ENCODE measurements at places on chromosomes 1 and 21.

DNA sequence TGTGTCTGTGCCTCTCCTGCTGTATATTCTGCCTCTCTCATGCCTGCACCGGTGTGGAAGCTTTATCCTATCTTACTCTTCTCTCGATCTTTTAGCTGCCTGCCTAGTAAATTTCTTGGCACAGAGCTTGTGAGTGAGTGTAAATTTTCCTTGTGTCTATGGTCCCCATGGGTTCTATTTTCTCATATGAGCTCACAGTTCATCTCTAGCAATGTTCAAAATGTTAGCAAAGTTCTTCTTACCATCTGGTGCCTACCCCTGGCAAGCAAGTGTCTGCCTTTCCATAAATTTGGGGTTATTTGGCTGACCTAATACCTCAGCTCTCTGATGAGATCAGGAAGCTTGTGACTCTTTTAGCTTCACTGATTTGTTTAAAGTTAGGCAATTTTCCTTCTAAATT is 572.1 kb upstream of the BRINP3 start:
- DNase-seq = no peak

DNA sequence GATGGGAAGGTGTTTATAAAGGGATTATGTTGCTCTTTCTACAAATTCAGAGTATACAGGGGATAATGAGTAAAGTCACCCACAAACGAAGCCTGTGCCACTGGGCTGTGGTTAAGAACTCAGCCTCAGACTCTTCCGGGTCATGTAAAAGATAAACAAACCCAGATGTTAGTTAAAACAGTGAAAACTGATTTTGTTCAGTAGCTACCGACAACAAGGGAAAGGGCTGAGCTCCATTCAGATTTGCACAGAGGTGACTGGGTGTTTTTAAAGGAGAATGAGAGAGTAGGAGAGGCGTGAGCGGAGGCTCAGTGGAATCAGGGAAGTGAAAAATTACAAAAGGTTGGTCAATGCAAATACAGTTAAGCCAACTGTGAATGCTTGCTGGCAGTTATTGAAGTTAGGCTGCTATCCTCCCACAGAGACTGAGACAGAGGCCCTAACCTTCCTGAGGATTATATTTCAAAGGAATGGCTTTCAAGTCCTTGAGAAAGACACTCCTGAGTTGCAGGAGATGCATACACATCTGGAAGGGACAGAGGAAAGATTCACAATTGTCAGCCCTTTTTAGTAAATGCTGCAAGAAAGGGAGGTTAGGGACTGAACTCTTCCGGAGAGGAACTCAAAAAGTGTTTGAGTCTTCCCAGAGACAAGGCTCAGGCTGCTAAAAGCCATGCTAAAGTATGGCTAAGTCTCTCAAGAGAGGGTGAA is 29.9 kb upstream of the SAMD13 start:
- peak; percentile 59 for DNase-seq

- peak; percentile 8 for DNase-seq
These were observed 62.7 kb downstream of the DMAP1 start for GRCh38 chr1:44275991-44276405.

GRCh38 chr1:203101813-203102634 is 16.2 kb upstream of the MYOG start:
- DNase-seq = no peak

GRCh38 chr1:3505161-3505560 is 50.7 kb downstream of the ARHGEF16 start:
- DNase-seq = no peak

GRCh38 chr1:107776900-107777663 is 187.9 kb downstream of the VAV3 start:
- DNase-seq = no peak

DNA sequence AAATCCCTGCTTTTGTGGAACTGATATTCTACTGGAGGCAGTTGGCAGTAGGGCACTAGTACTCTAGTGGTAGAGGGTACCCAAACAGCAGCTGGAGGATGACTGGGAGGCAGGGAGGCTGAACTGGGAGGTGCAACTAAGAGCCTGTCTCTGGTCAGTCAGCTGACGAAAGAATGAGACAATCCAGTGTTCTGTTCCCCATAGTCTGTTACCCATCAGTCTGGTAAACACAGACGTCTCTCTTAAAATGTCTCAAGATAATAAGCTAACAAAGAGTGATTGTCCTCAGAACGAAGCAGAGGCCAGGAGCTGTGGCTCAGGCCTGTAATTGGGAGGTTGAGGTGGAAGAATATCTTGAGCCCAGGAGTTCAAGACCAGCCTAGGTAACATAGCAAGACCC is 30.4 kb downstream of the TFAP2E start:
- DNase-seq = no peak

DNA sequence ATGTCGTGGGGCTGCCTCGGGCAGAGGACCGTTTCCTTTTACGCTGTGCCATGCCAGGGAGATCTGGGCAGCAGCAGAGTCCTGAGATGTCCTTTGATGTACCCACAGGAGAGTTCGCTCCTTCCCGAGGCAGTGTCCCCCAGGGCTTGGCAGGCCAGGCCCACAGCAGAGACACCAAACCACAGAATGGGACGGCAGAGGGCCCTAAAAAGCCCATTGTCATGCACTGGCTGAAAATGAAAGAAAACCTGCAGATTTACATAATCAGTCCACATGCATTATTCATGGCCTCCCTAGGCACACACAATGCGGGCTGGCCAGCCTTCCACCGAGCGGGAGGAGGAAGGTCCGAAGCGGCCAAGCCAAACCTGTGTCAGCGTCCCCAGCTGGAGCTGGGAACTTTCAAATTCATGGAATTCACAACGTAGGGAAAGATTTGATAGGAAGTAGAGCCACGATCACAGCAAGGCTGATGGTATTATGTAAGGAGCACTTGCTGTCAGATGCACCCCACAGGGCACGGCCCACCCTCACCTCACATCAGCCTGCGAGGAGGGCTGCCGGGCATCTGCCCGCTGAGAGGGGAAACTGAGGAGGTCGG is 25.3 kb upstream of the EFHD2 start:
- peak; percentile 42 for DNase-seq

GRCh38 chr1:71088645-71089287 is 7.9 kb upstream of the ZRANB2 start:
- no peak for DNase-seq

- no peak for DNase-seq
These were observed 14.0 kb downstream of the KDM5B start for GRCh38 chr1:202794051-202794740.
